ENCODE measurements at places on chromosomes 3 and 15. TPM values are rescaled to one million over a fixed set of nuclear protein-coding genes. Genes with fewer than 3 reads are reported as not detected.

The PIGX gene
- 47.6 TPM for total RNA-seq

The CLDN11 gene
- total RNA-seq = 1.9 TPM

The COMMD2 gene
- 74.7 TPM for total RNA-seq

The TMEM62 gene
- 12.5 TPM for total RNA-seq

The CAND2 gene
- 0.30 TPM for total RNA-seq

The HYKK gene
- total RNA-seq = 5.6 TPM

Measured in PC-9 (cell line).